NAMALWA (cell line): ENCODE measurements at places on chromosomes 11 and 22.

DNA sequence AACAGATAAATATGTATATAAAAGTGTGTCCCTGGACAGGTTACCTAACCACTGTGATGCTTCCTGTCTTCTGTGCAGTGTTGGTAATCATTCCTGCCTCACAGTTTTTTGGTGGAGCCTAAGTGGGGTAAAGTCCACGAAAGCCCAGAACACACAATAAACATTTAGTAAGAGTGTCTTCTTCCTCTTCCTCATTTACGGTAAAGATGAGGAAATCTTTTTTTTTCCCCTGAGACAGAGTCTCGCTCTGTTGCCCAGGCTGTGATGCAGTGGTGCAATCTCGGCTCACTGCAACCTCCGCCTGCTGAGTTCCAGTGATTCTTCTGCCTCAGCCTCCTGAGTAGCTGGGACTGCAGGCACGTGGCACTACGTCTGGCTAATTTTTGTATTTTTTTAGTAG lies 117.1 kb downstream of the LDLRAD3 start:
- peak; percentile 6 for DNase-seq

DNA sequence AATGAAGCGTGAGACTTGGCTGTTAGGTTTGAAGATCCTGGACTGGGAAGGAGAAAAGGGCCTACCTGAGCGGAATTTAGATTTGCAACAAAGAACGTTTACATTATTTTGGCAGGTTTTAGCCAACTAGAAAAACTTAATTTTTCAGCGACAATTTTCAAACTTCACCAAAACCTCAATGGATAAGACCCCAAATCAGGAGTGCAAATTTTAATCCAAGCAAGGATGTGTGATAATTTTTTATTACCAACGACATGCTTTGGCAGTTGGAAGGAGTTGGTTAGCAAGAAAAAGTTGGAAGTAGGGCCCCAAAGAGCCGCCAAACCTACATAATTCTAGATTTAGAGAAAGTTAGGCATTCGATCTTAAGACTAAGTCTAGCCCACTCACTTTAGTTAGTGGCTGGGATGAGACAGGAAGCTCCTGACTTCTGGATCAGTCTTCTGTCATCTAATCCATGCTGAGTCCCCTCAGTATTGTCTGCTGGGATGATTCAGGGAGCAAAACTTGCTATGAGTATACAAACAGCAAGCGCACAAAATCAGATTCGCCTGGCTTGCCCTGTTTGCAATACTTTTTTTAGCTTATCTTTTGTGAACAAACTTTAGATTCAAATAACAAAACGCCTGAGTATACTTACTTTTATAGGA lies 787 bp upstream of the RDX start:
- DNase-seq, result peak; percentile 8

- no peak for DNase-seq
Measured at GRCh38 chr11:72965672-72966071, 151.5 kb downstream of the ATG16L2 start.

GRCh38 chr11:99781074-99781473 lies 760.3 kb downstream of the CNTN5 start:
- no peak for DNase-seq

GRCh38 chr11:128261011-128261421 lies 326.3 kb downstream of the ETS1 start:
- DNase-seq, result no peak

GRCh38 chr11:46259971-46260560 lies 17.4 kb upstream of the CREB3L1 start:
- no peak for DNase-seq

- no peak for DNase-seq
Measured at GRCh38 chr11:74465291-74465708, 2.0 kb downstream of the KCNE3 start.

GRCh38 chr22:23305321-23305910 lies 125.1 kb downstream of the BCR start:
- DNase-seq, result no peak

- DNase-seq, result no peak
Measured at GRCh38 chr11:128540469-128540868, 46.9 kb downstream of the ETS1 start.

GRCh38 chr11:127939000-127939399 lies 648.4 kb downstream of the ETS1 start:
- no peak for DNase-seq

DNA sequence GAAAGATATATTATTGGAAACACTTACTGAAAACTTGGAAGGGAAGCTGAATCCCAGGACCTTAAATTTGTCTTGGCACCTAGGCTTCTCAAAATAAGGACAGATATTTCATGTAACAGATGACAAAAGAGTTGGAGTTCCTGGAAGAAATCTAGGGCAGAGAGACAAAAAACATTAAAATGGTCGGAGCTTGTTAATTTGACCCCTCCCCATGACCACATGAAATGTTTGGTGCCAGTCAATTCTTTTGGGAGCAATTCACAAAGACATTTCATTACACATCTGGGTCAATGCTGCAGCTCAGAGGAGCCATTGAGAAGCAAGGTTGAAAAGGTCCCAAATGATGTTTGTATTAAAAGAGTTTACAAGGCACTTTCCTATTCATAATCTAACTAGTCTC lies 162.0 kb upstream of the GUCY1A2 start:
- no peak for DNase-seq

GRCh38 chr11:105130189-105130813 lies 9.3 kb downstream of the CARD18 start:
- no peak for DNase-seq

DNA sequence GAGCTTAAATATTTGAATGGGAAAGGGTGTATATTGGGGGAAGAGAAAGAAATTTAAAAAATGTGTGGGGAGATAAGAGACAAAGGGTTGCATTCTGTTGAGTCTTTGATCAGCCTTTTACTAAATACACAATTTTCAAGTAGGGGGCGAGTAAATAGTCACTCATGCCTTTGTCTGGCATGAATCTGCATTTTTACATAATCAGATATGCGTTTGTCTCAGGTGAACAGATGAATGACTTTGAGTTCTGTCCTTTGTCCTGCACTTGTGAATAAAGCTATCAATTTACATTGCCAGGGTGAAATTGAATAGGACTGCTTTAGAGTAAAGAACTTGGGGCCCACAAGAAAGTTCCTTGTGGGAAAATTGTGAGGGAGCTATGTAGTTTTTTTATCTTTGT lies 523.6 kb upstream of the LUZP2 start:
- DNase-seq, result no peak

DNA sequence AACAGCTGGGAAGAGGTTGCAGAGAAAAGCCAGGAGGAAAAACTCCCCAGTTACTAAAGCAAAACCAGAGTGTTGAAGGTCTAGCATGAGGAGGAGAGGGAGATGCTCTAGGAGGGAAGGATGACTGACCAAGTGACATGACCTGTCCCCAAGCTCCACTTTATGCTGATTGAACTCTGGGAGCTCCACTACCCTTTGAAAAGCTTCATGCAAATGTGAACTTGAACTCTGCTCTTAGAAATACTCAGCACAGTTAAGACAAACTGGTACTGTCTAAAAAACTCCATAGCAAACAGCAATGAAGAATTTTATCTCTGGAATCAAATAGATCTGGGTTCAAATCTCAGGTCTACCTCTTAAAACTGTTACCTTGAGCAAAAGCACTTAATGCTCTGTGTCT lies 14.5 kb upstream of the POU2AF1 start:
- no peak for DNase-seq

GRCh38 chr11:8932564-8933180 lies at the start of gene C11orf16:
Gene C11orf16, minus strand, starts transcription at chr11:8932947. Its CDS starts 639 bp downstream, at chr11:8932308.
- no peak for DNase-seq

GRCh38 chr11:85758026-85758425 lies 52.9 kb downstream of the SYTL2 start:
- DNase-seq, result no peak

DNA sequence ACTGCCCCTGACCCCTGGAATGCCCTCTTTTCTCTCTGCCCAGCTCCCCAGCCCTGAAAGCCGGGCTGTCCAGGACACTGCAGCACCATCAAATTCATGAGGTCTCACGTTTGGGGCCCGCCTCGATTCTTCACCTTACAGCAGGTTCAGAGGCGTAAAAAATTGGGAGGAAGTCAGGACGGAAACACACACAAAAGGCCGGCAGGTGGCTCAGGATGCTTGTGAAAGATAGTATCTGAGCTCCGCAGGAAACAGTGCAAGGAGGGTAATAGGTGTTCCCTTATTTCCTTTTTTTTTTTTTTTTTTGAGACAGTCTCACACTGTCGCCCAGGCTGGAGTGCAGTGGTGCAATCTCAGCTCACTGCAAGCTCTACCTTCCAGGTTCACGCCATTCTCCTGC lies 4.1 kb downstream of the RFPL2 start:
- no peak for DNase-seq

GRCh38 chr22:38987171-38987895 lies 5.2 kb downstream of the APOBEC3B start:
- DNase-seq, result no peak
